ENCODE measurements at places on chromosomes 1 and 21.

DNA sequence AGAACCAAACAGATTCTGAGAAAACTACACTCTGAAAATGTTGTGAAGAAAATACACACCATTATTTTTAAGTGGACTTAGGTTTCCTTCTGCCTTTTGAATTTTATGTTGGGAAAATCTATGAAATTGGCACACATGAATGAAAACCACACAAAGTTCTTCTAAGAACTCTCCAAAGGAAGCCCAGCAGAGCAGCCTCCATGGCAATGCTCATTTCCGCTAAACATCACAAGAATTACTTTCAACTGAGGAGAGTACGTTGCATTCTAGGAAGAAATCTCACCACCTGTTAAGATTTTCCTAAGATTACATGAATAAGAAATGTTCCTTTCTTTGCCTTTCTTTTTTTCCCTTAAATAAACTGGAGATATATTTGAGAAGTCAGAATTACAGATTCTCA, 154.2 kb downstream of the BARHL2 start:
- no peak for DNase-seq

DNA sequence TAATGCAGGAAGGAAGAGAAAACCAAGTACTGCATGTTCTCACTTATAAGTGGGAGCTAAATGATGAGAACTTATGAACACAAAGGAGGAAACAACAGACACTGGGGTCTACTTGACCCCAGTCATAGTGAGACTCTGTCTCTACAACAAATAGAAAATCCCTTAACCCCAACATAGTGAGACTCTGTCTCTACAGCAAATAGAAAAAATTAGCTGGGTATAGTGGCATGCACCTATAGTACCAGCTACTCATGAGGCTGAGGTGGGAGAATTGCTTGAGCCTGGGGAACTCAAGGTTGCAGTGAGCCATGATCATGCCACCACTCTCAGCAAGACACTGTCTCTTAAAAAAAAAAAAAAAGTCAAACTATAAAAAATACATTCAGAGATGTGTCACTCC, 42.7 kb downstream of the GIPC2 start:
- DNase-seq = no peak

DNA sequence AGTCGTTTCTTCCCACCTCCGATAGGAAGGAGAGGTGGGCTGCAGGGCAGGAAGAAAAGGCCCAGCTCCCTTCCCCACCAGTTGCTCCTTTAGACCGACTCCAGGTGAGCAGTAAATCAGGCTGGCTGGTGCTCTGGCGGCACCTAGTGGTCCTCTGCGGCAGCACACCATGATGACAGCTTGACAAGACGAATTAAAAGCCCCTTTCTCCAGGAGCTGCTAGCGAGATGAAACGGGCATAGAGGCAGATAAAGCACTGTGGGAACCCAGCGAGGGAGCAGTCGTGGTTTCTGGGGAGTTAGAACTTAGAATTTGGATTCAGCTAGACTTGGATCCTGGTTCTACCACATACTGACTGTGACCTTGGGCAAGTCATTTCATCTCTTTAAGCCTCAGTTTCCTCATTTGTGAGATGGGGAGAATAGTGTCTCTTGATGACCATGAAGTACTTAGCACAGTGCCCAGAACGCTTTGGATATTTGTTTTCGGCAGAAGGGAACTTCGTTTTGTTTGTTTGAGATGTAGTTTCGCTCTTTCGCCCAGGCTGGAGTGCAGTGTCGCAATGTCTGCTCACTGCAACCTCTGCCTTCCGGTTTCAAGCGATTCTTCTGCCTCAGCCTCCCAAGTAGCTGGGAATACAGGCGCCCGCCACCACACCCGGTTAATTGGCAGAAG, 21.8 kb upstream of the COL9A2 start:
- DNase-seq = peak; percentile 70

DNA sequence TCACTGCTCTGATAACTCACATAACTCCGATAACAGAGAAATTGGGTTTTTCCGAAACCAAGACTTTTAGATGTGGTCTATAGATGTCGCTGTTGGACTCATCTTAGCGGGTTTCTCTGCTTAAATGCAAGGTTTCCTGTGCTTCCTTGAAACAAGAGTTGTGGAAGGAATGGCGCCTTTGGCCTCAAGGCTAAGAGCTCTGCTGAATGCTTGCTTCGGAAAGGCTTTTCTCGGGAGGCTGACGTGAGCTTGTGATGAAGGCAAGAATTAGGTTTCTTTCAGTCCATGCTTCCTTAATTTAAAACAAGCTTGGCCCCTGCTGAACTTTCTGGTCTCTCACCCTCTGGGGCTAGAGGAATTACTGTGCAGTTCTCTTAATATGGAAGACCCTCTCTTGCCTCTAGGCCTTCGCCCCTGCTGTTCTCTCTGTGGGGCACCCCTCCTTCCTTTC, 113.5 kb downstream of the MAP3K21 start:
- peak; percentile 46 for DNase-seq

DNA sequence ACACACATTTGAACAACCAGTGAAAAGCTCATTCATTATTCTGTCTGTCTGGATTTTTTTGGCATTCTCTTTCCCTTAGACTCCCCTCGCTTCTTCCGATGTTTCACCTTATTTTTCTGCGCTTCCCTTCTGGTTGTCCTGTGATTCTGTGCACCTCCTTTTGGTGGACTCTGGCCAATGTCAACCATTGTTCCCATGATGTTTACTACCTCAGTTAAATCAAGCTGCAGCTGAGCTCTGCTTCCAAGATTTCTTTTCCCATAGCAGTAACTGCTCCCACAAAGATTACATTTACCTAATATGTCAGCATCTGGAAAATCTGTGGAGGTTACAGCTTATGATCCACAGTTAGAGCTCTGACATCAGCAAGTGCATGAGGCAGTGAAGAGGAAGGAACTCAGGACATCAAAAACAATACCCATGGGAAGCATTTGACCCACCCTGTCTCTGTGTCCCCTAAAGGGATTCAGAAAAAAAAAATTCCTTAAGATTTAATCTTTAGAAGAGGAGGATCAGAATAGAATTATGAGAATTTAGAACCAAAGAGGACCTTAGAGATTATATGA, 69.9 kb upstream of the ADAMTS5 start:
- no peak for DNase-seq

DNA sequence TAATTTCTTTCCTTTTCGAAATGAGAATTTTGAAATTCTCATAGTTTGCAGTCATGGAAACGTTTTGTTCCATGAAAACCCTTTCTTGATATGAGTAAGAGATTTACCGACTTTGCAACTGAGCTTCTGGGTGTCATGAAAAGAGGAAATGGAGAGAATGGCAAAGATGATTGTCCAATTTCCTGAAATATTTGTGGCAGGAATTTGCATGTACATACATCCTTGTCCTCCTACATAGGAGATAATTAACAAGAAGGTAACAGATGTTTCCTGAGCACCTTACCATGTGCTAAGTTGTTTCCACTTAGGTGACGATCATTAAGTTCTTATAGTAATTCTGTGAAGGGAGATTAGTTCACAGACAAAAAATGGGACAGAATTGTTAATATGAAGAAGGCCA, 170.7 kb downstream of the NEGR1 start:
- DNase-seq = no peak

- DNase-seq = peak; percentile 55
Observed at GRCh38 chr1:10378081-10378841, 20.6 kb upstream of the PGD start.

- DNase-seq = peak; percentile 73
Observed at GRCh38 chr1:233113009-233113879, 162.8 kb downstream of the NTPCR start.

- DNase-seq = no peak
Observed at GRCh38 chr1:44783697-44784093, 4.3 kb downstream of the BEST4 start.

- DNase-seq = no peak
Observed at GRCh38 chr1:204092632-204093420, 19.9 kb downstream of the SOX13 start.

DNA sequence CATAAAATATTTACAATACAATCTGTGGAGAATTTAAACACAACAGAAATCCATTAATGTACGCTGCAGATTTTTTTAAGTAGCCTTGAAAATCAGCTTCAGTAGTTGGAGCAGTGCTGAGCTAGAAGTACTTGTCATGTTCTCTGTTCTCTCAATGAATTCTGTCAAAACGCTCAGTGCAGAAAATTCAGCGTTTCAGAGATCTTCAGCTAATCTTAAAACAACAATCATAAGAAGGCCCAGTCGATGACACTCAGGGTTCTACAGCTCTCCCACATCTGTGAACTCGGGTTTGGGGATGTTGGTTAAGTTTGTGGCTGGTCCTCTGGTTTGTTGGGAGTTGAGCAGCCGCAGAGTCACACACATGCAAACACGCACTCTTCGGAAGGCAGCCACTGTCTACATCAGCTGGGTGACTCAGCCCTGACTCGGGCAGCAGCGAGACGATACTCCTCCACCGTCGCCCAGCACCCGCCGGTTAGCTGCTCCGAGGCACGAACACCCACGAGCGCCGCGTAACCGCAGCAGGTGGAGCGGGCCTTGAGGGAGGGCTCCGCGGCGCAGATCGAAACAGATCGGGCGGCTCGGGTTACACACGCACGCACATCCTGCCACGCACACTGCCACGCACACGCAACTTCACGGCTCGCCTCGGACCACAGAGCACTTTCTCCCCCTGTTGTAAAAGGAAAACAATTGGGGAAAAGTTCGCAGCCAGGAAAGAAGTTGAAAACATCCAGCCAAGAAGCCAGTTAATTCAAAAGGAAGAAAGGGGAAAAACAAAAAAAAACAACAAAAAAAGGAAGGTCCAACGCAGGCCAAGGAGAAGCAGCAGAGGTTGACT, 161.2 kb downstream of the RUNX1 start:
- peak; percentile 92 for DNase-seq

DNA sequence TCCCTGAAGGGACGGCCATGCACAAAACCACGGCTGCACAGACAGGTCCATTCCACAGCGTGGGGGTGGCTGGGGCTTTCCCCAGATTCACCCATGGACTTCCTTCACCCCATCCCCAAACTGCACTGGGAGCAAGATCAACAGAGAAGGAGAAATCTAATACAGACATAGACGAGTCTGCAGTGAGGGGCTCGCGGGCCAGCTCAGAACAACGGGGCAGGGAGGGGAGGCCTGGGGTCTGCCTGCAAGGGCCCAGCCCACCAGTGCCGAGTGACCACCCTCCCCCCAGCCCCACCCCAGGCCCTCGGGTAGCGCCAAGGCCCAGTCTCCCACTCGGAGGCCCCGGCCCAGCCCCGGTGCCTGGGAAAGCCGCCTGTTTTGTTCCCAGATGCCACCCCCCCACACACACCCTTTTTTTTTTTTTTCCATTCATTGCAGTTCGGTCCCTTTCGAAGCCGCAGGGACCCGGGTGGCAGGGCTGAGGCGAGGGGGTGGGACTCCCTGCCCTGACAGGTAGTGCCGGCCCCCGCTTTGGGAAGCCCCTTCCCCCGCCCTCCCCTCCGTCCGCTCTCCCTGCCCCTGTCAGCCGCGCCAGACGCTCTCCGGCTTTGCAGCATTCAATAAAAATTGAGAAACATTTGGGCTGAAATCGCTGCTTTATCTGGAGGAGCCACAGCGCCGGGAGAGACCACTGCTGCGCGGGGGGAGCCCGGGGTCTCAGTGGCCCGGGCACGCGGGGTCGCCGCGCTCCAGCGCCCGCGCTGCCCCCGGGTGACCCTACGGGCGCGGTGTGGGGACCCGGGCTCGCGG, 543 bp upstream of the EPHB2 start:
- DNase-seq = no peak

DNA sequence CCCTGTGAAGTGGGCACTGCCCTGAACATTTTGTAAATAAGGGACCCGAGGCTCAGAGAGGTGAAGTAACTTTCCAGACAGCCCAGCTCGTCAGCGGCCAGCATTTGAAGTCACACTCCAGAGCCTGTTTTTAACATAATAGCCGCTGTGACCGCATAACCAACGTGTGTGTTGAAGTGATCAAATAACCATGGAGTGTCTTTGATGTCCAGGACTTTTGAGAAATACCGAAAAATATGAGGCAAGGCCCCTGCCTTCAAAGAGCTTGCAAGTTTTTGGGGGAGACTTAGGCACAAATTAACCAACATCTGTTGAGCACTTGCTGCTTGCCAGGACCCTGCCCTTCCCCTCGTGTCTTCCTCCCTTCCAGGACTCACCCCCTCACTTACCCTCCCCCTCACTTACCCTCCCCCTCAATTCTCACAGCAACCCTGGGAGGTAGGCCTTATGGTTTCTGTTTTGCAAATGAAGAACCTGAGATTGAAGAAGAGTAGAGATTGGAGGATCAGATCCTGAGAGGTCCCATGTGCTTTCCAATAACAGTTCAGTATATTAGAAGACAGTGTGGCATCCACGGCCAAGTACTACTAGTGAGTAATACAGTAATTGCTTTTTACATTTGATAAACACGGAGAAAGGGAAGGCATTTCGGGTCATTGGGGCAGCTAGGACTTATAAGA, 1.3 kb upstream of the SLC16A1 start:
- peak; percentile 65 for DNase-seq

- DNase-seq = no peak
Observed at GRCh38 chr1:1020000-1020404, at the start of gene AGRN. TSS of gene AGRN (plus strand) at chr1:1020120. CDS start at chr1:1020173, 53 bp downstream.

GRCh38 chr1:92031281-92032110, 1.7 kb downstream of the EPHX4 start:
- peak; percentile 5 for DNase-seq

- DNase-seq = no peak
Observed at GRCh38 chr1:229869687-229870086, 197.4 kb upstream of the GALNT2 start.

DNA sequence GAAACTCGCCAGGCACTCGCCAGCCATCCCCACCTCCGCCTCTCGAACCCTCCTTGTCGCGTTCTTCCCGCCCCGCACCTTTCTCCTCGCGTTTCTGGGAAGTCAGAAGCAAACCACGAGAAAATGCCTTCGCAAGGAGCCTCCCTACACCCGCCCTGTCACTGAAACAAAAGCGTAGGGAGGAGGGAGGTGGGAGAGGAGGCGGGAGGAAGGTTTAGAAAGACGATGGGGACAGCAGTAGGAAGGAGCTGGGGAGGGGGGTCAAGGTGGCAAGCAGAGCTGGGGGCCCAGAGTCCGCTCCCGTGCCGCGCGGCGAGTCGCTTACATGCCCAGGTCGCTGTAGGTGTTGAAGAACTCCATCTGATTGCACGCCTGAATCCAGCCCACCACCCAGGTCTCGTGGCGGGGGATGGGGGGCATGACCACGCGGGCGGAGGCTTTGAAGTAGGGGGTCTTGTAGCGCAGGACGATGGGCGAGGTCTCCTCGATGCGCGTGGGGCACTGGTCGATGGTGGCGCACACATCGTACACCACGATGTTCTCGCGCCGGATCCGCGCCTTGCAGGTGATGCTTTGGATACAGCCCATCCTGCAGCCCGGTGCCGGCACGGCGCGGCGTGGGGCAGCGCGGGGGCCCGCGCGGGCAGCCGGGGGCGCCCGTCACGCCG, 1.0 kb downstream of the FAM78B start:
- DNase-seq = no peak

GRCh38 chr21:17819877-17820229, 697 bp upstream of the C21orf91 start:
- DNase-seq = no peak

DNA sequence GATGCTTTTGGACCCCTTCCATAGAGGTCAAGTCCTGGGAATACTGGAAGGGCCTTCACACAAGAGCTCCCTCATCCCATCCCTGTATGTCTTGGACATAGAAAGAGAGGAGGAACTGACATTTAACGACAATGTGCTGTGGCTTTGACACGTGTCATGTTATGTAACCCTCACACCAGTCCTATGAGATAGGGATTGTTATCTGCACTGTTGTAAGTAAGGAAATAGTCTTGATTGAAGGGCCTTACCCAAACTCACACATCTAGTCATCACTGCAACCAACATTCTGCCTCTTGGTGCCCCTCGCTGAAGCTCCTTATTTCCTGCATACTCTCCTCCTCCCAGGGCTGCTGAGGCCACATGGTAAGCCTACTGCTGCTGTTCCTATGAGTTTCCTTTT, 63.7 kb upstream of the ANGPTL1 start:
- no peak for DNase-seq

GRCh38 chr1:156435545-156436140, 64.9 kb downstream of the MEF2D start:
- DNase-seq = no peak

Data from kidney capillary endothelial cell (primary cell).